ENCODE measurements at places on chromosomes 2 and 18.

GRCh38 chr2:42801381-42801780, 9.0 kb upstream of the HAAO start:
- DNase-seq = no peak

DNA sequence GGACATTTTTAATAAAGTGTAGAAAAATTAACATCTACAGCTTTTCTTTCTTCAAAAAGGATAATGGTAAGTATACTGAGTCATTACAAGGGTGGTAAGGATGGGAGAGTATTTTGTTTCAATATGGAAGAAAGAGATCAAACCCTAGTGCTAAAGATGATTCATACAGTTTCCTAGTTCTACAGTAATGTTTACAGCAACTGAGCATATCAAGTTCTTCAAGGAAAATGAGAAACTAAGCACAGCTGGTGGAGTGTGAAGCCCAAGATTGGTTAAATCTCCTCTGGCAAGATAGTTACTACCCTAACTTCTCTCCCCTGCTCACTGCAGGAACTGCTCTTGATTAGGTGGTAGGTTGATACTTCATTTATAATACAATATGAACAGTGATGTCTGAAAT, 467.5 kb downstream of the XIRP2 start:
- DNase-seq = no peak

DNA sequence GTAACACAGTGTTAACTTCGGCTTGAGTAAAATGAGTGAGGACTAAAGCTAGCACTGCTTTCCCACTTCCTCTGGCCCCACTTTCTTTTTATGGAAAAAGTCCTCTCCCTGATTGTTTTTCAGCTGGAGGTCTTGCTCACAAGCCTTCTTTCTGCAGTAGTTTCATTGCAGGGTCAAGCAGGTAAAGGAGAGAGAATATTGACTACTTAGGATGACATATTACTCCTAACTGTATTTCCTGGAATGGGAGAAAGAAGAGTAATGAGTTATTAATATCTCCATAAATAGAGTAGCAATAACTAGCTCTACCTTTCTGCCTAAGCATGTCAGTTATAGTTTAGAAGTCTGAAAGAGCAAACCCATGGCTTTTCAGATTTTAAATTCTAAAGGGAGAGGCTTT, 45.0 kb downstream of the MAP4K4 start:
- no peak for DNase-seq

DNA sequence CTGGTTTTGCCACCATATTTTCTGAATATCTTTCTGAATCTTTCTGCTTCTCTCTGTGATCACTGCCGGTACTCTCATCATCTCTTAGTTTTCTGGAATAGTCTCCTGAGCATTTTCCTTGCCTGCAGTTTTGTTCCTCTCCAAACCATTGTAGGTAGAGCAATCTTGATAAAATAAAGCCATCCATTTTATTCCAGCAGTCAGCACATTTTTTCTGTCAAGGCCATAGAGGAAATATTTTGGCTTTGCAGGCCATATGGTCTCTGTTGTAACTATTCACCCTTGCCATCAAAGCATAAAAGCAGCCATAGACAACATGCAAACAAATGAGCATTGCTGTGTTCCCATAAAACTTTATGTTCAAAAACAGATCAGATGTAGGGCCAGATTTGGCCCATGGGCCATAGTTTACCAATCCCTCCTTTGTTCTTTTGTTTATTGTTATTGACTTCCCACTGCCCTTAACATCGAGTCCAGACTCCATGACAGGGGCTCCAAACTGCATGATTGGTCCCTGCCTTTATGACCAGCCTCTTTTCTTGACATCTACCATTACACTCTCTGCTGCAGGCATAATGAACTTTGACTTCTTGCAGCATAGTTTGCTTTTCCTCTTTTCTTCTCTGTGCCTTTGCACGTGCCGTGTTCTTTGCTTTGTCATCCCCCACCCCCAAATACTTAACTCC, 29.8 kb downstream of the TMEM87B start:
- DNase-seq = no peak

- DNase-seq = no peak
Measured at GRCh38 chr18:3448838-3449511, 997 bp upstream of the TGIF1 start.
